ENCODE measurements at places on chromosomes 4 and X.
A peak's percentile ranks its signal among the peaks of the same experiment; 100 is the strongest.

DNA sequence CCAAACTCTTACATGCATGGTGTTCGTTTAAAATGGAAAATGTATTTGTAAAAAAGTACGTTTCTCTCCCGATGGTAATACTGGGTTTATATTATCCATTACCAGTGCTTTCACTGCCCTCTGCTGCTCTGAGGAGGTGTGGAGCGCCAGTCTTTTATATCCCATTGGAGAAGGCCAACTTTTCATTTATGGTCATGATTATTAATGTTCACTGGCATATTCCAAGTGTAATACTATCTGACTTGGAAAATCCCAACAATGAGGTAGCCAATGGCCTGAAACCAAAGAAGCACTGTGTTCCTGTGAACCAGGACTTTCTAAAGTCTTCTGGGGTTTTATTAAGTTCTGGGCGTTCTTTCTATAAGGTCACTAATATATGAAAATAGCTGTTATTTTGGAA, 80.7 kb downstream of the SYNPO2 start:
- DNase-seq, result no peak

- no peak for DNase-seq
These were observed 18.5 kb upstream of the DCAF4L1 start for GRCh38 chr4:41963105-41963504.

GRCh38 chr4:123649645-123650391, 253.2 kb downstream of the SPRY1 start:
- DNase-seq, result no peak

GRCh38 chr4:177511611-177512010, 69.4 kb upstream of the AGA start:
- no peak for DNase-seq

DNA sequence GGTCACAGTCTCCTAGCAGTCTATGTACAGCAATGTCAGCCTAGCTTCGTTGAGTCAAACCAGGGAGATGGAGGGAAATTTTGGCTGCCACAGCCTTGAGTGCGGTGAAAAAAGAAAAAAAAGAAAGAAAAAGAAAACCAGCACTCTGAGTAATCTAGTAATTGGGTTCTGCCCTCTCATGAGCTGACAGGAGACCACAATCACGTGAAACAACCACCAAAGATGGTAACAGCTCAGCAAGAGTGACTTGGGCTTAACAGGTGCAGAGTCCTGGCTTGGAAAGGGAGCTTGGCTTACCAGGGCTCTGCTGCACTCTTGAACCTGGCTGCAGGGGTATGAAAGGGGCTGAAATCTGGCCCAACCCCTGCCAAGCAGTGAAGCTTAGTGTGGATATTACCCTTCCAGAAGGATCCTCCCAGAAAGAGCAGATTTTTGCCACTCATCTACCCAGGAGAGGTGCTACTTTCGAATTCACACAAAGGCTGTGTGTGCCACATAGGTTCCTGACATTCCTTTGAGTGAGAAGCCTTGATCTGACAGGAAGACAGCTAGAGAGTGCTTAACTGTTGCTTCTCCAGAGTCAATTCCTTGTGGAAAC, 350.3 kb downstream of the PTTG2 start:
- DNase-seq, result peak; percentile 69

DNA sequence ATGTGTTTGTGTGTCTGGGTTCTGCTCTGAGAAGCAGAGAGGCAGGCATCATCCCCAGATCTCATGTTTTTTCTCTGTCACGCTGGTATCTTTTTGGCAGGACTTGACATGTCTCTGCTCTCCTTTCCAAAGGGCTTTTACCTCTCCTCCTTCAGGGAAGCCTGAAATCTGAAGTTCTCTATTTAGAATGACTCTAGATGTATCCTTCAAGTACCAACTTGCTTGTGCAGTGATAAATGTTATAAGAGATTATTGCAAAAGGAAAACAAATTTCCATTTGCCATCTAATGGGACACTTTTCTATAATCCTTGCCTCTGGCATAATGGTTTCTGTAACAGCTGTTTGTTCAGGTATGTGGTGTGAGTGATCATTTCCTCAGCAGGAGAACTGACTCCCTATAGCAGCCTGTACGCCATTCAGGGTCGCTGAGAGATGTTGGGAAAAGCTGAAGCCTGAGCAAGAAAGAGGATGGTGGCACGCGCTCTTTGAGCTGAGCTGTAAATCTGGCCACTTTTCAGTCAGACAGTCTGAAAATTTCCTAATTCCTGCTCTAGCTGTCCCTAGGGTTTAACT, 72.5 kb downstream of the CNGA2 start:
- no peak for DNase-seq

Data from activated T-cell treated with anti-CD3 and anti-CD28 coated beads for 24 hours (primary cell).